ENCODE measurements at places on chromosomes 11 and 22.
A peak's percentile ranks its signal among the peaks of the same experiment; 100 is the strongest.

- no peak for DNase-seq
Measured at GRCh38 chr11:134544095-134544815, 132.2 kb upstream of the B3GAT1 start.

DNA sequence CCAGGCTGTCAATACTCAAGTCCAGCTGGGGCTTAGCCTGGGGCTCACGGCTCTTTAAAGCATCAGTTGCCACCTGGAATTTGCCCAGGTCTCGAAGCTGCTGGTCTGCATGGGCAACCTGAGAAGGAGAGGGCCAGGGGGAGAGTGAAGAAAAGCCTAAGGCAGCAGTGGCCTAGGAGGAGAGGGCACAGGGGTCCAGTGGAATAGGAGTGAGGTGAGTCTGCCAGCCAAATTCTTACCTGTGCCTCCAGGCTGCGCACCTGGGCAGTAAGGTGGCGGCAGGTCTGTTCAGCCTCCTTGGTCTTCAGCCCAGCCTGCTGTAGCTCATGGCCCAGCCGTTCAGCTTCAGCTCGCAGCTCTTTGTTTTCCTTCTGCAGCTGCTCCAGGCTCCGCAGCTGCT, 10.0 kb downstream of the IL18BP start:
- no peak for DNase-seq

DNA sequence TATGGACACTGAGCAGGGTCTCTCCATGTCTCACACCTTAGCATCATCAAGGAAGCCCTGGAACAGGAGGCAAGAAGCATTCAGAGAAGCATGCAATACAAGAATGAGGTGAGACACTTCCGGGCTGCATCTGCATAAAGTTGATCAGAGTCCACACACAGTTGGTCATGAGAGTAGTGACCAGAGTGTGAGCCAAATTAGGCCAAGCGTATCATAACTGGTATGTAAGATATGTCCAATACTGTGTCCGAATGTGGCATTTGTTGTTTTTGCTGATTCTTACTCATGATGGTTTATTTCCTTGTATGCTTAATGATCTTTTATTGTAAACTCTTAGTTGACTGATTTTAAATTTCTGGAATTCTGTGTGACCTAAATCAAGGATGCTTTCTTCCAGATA, 315.7 kb downstream of the INSC start:
- DNase-seq: no peak

DNA sequence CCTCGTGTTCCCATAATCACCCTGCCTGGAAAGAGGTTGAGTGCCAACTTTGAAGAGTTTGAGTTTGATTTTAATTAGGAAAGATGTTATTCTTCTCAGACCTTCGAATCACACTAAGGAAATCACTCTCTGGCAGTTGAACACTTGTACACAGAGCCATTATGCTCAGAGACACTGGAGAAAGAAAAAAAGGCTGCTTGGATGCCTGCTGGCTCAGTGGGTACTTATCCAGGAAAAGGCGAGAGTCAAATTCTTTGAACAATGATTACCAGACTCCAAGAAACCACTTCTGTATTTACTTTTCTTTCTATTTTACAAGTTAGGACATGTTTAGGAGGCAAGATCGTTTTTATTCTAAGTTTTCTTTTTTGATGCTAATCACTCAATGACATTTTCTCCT, 438.5 kb upstream of the FAT3 start:
- DNase-seq: no peak

GRCh38 chr22:47020166-47020565, 257.7 kb downstream of the TBC1D22A start:
- DNase-seq: no peak

DNA sequence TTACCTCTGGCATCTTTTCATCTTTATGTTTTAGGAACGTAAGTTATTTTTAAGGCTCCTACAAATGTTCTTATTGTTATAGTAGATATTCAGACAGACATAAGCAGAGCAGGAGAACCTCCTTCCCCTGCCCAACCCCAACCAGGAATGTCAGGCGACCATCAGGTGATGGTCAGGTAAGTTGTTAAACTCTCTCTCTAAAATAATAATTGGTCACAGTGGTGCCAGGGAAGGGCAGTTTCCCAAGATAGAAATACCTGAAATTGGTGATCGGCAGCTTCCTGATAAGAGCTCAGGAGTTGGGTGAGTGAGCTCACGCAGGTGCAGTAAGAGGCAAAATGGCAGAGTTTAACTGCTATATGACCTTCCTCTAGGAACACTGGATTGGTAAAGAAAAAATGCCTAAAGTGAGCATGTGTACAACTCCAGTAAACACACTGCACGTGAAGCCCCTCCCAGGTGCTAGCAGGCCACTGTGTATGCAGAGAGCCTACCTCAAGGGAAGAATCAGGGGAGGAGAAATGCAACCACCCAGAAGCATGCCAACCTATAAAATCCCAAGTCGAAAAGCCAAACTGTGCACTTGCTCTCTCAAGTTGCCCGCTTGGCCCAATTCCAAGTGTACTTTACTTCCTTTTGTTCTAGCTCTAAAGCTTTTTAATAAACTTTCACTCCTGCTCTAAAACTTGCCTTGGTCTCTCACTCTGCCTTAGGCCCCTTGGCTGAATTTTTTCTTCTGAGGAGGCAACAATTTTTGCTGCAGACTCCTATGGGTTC, 273.9 kb downstream of the SBF2 start:
- DNase-seq: no peak

DNA sequence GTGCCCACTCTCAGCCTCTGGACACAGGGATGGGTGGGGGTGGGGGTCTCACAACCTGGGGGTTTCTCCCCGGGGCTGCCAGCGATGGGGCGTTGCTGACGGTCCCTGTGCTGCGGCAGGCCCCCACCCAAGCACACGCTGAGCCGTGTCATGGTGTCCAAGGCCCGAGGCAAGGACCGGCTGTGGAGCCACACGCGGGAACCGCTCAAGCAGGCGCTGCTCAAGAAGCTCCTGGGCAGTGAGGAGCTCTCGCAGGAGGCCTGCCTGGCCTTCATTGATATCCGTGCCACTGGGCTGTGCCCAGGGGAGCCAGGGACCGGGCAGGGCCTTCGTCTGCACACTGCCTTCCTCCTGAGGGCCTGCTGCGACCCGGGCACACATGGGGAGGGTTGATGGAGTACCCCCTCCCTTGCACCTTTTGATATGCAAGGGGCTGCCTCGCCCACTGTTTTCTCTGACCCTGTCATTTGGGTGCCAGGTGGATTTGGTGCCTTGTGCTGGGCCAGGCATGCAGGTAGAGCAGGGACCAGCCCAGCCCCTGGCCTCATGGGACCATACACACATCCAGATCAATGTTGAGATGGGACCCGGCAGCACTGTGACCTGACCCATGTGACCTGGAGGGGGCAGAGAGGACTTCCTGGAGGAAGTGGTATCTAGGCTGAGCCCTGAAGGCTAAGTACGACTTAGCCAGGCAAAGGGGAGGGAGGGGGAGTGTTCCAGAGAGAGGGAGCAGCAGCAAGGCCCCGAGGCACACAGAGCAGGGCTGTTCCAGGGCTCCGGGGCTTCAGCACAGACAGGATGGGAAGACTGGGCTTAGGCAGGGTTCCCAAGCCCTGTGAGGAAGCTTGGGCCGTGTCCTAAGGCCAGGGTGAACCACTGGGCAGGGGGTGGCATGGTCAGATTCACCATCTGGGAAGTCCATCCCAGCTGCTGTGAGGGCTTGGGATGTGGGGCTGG, 75.2 kb downstream of the MYO7A start:
- DNase-seq: peak; percentile 11

DNA sequence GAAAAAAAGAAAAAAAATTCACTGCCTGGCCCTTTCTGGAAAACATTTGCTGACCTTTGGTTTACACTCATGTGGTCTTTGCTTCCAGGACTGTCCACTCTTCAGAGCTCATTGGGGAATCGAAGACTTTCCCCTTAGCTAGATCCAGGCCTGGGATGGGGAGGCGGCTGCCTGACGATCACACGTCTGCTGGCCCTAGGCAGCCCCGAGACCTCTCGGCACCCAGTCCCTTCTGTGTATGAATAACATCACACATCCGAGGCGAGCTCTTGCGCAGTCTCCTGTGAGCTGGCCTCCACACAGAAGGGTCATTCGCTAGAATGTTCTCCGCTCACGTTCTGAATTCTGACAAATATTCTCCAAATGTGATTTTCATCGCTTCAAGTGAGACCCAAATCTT, 25.7 kb upstream of the GAL start:
- DNase-seq: no peak

GRCh38 chr11:36736103-36736502, 138.1 kb upstream of the RAG2 start:
- no peak for DNase-seq

DNA sequence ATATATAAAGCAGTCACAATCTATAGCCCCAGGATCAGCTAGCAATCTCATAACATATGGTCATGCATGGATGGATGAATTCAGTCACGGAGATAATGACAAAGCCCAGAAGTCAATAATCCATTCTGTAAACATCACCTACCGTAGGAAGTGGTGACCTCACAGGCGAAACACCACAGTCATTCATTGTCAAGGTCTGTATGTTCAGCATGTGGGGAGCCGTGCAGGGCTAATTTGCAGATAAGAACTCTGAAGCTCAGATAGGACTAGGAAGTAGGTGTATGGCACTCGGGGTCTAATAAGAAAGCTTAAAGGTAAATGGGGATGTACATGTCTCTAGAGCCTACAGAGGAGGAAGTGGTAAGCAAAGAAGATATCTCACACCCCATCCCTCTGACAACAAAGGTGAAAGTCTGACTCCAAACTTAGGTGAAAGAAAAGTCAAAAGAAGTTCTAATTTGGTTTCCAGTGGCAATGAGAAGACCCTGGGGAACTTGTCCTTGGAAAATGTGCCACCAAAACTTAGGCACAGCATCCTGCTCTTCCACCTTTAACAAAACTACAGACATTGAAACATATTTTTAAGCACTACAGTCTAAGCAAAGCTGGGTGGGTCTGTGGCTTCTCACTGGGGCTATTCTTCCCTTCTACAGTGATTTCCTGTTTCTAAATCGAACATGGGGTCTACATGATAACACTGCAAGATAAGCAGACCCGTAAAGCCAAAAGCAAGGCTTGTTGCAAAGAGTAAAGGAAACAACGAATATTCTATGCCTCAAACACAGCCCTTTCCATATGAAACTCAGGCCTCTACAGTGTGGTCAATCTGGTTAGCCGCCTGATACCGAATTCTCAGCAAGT, 5.2 kb downstream of the CRTAM start:
- peak; percentile 35 for DNase-seq

GRCh38 chr11:116918925-116919655, 81.7 kb upstream of the APOA1 start:
- no peak for DNase-seq

- DNase-seq: no peak
Measured at GRCh38 chr11:75200051-75200450, 40.5 kb upstream of the TPBGL start.
